ENCODE measurements at places on chromosomes 2 and 18.

GRCh38 chr2:199085261-199085660, 372.5 kb downstream of the SATB2 start:
- DNase-seq: no peak

DNA sequence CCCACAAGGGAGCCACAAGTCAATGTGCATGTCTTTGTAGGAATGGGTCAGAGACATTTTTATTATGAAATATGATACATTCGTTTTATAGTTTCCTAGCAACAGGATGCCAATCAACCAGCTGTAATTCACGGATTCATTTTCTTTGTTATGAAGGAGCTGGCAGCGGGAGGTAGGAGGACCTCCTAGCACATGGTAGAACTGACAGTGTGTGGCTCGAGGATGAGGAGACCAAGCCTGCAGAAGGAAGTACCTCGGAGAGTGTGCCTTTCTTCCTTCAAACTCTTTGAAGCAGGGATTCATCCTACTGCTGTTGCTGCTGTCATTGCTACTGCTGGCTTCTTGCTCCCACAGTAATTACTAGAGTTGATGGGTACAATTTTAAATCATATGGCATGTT, 504.8 kb upstream of the KLHL29 start:
- DNase-seq: no peak

GRCh38 chr2:158457826-158458616, 1.3 kb downstream of the PKP4 start:
- DNase-seq: peak; percentile 1

GRCh38 chr2:37224063-37224462, 7.3 kb downstream of the CEBPZ start:
- no peak for DNase-seq

- DNase-seq: no peak
Observed at GRCh38 chr2:25521665-25522387, 151.6 kb downstream of the DTNB start.

DNA sequence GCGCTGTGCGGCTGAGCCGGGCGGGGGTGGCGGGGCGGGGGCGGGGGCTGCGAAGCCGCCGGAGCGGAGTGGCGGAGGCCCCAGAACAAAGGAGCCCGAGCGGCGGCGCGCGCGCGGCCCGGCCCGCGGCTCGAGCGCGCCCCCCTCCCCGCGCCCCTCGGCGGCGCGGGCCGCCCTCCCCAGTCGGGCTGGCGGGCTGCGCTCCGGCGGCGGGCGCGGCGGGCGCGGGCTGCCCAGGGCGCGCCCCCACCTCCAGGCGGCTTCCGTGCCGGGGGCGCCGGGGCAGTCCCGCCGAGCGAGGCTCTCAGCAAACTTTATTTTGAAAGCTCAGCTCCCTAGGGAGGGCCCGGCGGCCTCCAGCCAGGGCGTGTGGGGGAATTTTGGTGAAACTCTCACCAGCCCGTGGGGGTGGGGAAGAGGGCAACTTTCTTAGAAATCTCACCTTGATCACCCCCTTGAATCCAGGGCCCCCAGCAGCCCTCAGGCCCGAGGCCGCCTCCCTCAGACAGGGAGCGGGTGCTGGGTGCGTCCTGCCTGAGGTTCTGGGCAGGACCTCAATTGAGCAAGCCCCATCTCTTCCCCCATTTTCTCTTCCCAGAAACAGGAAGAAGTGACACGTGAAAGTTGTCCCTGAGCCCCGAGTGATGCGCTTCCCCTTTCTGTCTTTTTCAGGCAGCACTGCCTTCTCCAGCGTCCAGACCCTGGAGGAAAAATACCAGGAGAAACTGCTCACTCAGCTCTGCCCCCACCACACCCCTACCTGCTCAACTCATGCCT, 786 bp downstream of the TET3 start:
- peak; percentile 69 for DNase-seq

DNA sequence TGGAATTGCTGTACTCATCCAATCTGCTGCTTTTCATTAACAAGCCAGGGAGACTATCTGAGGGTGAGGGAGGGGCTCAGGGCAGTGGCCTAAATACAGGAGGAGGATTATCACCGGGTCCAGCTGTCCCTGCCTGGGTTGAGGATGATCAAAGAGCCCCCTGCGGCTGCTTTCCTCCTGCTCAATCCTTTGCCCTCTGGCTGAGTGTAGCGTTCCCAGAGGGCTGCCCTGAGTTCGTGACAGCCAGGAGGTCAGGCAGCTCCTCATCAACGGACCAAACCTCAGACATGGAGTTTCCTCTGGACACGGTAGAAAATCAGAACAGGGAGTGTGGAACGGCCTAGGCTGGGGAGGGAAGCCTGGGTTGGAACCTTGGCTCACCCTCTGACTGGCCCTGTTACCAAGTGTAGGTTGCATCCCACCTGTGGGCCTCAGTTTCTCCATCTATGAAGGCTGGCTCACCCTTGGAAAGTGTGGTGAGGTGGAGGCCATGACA, 23.5 kb downstream of the CIB4 start:
- no peak for DNase-seq

- no peak for DNase-seq
Observed at GRCh38 chr2:148999451-148999921, 39.0 kb upstream of the LYPD6B start.

DNA sequence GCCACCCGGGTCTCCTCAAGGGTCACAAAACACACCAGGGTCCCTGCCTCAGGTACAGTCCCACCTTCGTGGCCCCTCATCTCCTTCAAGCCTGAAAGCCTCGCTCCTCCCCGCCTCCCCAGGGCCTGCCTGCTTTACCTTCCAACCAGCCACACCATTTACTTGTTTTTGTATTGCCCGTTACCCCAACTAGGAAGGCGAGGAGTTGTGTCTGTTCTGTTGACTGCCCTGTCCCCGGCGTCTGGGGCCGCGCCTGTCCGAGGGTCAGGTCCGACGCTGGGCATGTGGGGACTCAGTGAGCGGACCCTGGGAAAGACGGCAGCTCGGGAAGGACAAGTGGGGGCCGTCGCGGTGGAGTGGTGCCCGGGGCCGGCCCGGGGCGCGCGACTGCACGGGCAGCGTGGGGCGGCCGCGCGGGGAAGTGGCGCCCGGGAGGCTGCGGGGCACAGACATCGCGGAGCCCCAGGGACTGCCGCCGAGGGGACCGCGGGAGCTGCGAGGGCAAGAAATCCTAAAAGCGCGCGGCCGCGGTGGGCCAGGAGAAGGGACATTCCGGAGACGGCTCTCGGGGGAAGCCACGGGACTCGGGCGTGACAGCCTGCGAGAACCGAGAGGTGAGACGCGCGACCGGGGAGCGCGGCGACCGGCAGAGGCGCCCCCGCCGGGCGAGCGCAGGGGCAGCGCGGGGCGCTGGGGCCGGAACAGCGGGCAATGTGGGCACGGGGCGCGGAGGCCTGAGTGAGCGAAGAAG, 797 bp upstream of the GRHL1 start:
- no peak for DNase-seq

DNA sequence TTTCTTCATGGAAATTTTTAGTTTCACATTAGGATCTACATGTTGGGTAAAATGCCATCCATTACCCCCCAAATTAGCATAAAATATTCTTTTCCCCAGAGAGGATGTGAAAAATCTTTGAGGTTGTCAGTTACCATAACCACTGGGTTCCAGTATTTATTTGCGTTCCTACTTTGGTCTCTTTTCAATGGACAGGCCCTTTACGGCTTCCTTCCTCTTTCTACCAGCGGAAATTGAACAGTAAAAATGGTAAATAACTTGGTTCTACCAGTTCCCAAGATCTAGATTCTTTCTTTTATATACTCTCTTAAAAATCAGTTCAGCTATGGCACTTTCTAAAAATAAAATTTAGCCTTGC, 169.2 kb upstream of the APCDD1 start:
- DNase-seq: no peak

GRCh38 chr2:179987916-179988315, 19.2 kb downstream of the CWC22 start:
- no peak for DNase-seq

DNA sequence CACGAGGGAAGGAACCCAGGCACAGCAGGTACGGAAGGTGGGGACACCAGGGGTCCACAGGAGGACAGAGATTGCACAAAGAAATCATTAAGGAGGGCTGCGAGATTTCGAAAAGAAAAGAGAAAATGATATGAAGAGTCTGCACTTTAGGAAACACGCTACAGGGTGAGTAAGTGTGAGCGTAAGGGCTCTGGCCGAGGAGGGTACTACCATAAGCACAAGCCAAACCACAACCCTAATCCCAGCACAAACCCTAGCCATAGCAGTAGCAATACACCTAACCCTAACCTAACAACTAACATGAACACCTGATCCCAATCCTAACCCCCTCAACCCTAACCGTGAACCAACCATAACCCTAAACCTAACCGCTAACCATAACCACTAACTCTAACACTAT, 104.0 kb downstream of the ZNF516 start:
- no peak for DNase-seq

- no peak for DNase-seq
Observed at GRCh38 chr2:150594299-150594698, 106.8 kb upstream of the RND3 start.

- DNase-seq: no peak
Observed at GRCh38 chr2:2763351-2764000, 432.4 kb upstream of the MYT1L start.

- no peak for DNase-seq
Observed at GRCh38 chr2:214630402-214631045, 179.0 kb downstream of the BARD1 start.

DNA sequence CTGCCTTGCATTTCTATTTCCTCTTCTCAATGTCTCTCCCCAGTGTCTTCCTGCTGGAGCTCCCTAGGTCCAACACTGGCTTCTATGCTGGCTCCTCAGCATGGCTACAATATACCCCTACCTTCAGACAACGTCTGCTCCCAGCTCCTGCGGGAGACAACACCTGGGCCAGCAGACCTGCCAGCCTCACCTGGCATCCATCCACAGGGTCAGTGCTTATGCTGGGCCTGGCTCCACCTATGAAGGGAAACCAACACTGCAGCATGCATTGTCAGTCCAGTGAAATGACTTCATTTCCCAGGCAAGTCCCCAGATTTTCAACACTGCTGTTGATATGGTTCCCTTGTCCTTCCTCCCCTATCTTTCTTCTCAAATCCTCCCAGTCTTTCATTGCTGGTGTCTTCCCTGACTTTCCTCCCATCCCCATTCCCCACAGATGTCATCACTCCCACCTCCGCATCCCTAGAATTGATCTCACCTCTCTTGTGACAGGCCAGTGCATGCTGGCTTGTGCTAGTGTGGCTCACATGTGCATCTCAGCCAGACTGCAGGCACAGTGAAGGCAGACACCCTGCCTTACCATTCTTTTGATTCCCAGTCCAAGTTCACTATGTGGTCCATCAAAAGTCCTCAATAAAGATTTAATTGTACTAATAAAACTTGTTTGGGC, 98.0 kb downstream of the MYO5B start:
- no peak for DNase-seq

DNA sequence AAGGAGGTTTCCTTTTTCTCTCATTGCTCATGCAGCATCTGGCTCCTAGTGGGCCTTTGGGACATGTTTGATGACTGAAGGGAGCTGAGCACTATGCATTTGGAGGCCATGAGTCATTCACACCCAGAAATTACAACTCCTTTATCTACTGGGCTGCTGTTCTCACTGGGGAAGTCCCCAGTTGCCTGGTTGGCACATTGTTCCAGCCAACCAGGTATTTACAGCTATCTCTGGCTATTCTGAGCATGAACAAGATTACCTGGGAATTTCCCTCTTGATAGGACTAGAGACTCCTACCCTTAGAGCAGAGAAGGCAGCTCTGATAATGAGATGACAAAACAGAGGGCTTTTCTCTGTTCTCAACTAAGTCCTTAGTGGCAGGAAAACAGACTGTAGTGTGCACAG, 206.5 kb downstream of the SETBP1 start:
- DNase-seq: no peak

DNA sequence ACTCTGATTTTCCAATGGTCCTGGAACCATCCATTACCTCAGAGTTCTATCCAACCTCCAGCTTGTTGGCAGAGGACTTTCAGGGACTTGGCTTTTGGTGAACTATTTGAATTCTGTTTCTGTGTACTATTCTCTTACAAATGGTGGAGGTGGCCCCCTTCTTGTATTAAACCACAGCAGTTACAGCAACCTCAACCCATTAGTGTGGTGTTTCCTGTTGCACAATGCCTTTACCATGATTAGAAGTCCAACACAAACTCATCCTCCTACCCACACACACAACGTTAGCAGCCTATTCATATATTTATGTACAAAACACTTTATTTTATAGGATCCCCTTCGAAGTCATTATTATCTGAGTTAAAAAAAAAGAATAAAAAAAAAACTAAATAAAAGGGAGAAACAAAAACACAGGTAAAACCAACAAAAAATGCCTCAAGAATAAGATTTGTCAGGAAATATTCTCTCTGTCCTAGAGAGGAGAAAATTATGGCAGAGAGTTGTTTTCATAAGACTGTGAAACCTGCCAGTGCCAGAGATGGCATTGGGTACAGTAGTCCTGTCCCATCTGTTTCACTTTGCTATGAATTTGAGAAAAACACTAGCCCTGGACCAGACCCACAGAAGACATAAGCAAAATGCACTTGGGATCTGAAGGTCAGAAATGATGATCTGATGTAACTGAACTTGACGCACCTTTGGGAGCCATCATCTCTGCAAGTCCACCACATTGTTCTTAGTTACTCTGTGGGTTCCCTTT, 1896.0 kb upstream of the PIK3C3 start:
- no peak for DNase-seq

DNA sequence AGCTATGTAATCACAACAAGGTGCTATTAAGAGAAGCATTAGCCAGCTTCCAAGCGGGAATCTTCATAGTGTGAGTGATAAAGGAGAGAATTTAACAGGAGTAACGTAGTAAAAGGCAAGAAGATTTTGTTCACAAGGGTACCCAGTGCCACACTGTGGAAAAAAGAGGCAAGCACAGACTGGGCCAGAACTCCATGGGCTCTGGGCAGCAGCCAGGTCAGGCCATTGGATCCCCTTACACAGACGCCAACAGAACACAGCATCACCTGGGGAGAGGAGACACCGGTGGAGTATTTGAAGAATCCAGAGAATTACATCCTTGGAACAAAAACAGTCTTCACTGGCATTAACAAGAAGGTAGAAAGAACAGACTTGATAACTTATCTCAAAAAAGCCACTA, 21.2 kb downstream of the AMER3 start:
- no peak for DNase-seq

- no peak for DNase-seq
Observed at GRCh38 chr2:15155959-15156574, 405.1 kb downstream of the NBAS start.

Measured in activated CD8-positive, alpha-beta memory T cell treated with anti-CD3 and anti-CD28 coated beads for 48 hours (primary cell).